ENCODE measurements at places on chromosomes 3 and 15.

GRCh38 chr15:77455696-77456321 lies 35.1 kb downstream of the HMG20A start:
- no peaks in the 10 kb centered on the region for H3K27me3 ChIP-seq
- no peaks in the 10 kb centered on the region for H3K4me1 ChIP-seq
- H3K4me3 ChIP-seq, result no peak overlapping the region
- H3K36me3 ChIP-seq, result no peaks in the 10 kb centered on the region
- DNase-seq, result no peak

DNA sequence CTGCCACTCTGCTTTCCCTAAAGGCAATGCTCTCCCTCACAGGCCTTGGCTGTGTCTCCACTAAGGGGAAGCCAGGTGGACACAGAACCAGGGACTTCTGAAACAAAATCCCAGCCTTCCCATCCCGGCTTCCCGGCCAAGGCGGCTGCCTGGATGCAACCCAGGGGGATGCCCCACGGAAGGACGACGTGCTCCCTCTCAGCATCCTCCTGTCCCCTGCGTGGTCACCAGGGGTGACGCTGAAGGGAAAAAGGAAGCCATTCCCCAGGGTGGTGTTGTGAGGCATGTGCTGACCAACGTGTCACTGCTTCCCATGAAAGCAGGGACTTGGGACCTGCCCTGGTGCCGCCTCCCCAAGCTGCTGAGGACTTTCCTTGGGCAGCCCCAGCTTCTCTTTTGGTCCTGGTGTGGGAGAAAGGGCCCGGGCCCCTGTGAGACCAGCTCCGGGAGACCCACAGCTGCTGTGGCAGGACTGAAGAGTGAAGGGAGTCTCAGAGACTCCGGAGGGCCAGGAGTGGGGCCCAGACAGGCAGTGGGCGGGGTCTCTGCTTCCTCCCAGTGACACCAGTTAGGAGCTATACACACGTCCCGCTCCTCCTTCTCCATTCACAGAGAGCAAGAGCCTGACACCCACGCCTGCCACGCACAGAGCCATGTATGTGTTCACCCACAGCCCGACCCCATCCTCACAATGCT lies 139.2 kb downstream of the NUP210 start:
- no peak overlapping the region for H3K4me3 ChIP-seq
- peaks cover 16% of the 10 kb centered on the region for H3K27me3 ChIP-seq
- no peak for DNase-seq

DNA sequence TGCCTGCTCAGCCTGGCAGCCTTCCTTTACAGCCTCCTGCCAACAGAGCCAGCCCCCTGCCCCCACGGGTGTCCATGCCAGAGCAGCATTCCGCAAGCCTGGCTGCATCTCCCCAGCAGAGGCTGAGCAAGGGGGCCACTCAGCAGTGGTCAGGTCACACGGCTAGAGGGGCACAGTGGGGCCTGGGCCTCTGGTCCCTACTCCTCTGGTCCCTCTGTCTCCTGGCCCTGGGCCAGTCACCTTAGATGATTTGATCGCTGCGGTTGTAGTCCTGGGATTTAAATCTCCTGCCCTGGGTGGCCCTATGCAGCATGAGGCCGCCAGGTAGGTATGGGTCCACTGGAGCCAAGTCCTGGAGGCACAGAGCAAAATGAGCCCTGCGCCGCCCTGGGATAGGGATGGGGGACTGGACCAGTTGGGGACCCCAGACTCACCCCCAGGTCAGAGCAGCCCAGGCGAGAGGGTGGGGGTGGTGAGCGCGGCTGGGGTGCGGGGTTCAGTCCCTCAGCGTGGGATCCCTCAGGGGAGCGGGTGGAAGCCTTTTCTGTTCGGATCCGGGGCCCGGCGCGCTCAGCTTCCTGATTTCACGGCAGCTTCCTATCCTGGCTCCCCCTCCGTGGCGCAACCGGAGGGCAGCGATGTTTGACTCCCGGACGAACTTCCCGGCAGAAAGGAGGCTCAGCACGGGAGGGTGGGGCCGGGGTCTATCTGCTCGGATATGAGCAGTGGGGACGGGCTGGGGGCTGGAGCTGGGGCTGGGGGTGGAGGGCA lies at the start of gene ZBTB47:
Gene ZBTB47, plus strand, starts transcription at position 138 of the 771 bp plus-strand sequence. CDS start 4,659 bp downstream, outside the sequence.
- H3K4me1 ChIP-seq, result peaks cover 75% of the 10 kb centered on the region
- no peaks in the 10 kb centered on the region for H3K27me3 ChIP-seq
- H3K36me3 ChIP-seq, result peaks cover 26% of the 10 kb centered on the region
- H3K27ac ChIP-seq, result peak within 1 kb of the TSS; percentile 94
- DNase-seq, result no peak

DNA sequence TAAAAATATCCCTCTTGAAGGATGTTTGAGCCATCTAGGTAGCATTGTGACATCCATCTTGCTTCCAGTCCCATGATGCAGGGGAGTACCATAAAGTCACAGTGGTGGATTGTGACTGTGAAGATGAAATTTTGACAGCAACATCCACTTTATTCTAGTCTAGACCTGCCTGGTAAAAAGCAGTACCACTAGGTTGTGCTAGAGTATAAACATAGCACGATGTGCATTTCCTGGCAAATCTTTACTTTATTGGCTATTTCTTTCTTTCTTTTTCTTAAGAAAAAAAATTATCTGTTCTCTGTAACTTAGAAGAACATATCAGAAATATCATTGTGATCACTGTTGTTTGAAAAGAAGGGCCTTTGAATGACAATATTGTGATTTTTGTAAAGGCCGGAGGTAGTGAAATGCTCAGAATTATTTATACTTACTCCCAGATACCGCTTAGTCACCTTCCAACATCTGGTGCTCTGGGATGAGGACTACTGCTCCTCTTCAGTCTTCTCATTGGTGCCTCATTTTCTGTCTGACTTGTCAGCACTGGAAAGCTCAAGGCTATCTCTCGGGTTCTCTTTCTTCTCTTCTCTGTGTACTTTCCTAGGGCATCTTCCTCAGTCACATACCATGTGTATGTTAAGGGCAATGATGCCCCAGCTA lies 35.6 kb downstream of the AGBL1 start:
- H3K27ac ChIP-seq, result no peak overlapping the region
- no peaks in the 10 kb centered on the region for H3K36me3 ChIP-seq
- no peaks in the 10 kb centered on the region for H3K4me1 ChIP-seq
- no peak for DNase-seq
- no peaks in the 10 kb centered on the region for H3K27me3 ChIP-seq

- no peak overlapping the region for H3K27ac ChIP-seq
- DNase-seq, result no peak
- H3K4me1 ChIP-seq, result peaks cover 90% of the 10 kb centered on the region
- H3K4me3 ChIP-seq, result no peak overlapping the region
These were observed 32.5 kb downstream of the BOC start for GRCh38 chr3:113243846-113244245.

- H3K36me3 ChIP-seq, result no peaks in the 10 kb centered on the region
- H3K4me3 ChIP-seq, result no peak overlapping the region
- H3K4me1 ChIP-seq, result peaks cover 33% of the 10 kb centered on the region
- peak overlapping the region; percentile 52 for H3K27ac ChIP-seq
- DNase-seq, result no peak
- H3K27me3 ChIP-seq, result no peaks in the 10 kb centered on the region
These were observed 70.0 kb upstream of the HEG1 start for GRCh38 chr3:125125821-125126245.

- no peak overlapping the region for H3K4me3 ChIP-seq
- H3K36me3 ChIP-seq, result no peaks in the 10 kb centered on the region
- peaks cover 57% of the 10 kb centered on the region for H3K4me1 ChIP-seq
- H3K27ac ChIP-seq, result peak overlapping the region; percentile 84
- no peak for DNase-seq
These were observed 2.8 kb upstream of the CCDC9B start for GRCh38 chr15:40343512-40343911.

GRCh38 chr3:179428876-179429548 lies 22.3 kb downstream of the GNB4 start:
- H3K4me3 ChIP-seq, result no peak overlapping the region
- H3K27ac ChIP-seq, result no peak overlapping the region
- H3K36me3 ChIP-seq, result no peaks in the 10 kb centered on the region
- H3K4me1 ChIP-seq, result peaks cover 16% of the 10 kb centered on the region

- H3K27me3 ChIP-seq, result no peaks in the 10 kb centered on the region
- no peak overlapping the region for H3K27ac ChIP-seq
- H3K4me3 ChIP-seq, result no peak overlapping the region
- DNase-seq, result no peak
- H3K4me1 ChIP-seq, result peaks cover 22% of the 10 kb centered on the region
These were observed 84.2 kb downstream of the FOXP1 start for GRCh38 chr3:71499227-71499876.

- peaks cover 12% of the 10 kb centered on the region for H3K27me3 ChIP-seq
- H3K4me1 ChIP-seq, result peaks cover 9% of the 10 kb centered on the region
- H3K4me3 ChIP-seq, result no peak overlapping the region
- H3K36me3 ChIP-seq, result no peaks in the 10 kb centered on the region
- H3K27ac ChIP-seq, result no peak overlapping the region
- no peak for DNase-seq
These were observed 1.8 kb downstream of the CAMKV start for GRCh38 chr3:49867871-49868321.

- no peak overlapping the region for H3K27ac ChIP-seq
- no peaks in the 10 kb centered on the region for H3K27me3 ChIP-seq
- no peak for DNase-seq
- H3K4me1 ChIP-seq, result no peaks in the 10 kb centered on the region
These were observed 105.9 kb downstream of the DNAJB8 start for GRCh38 chr3:128360705-128361271.

DNA sequence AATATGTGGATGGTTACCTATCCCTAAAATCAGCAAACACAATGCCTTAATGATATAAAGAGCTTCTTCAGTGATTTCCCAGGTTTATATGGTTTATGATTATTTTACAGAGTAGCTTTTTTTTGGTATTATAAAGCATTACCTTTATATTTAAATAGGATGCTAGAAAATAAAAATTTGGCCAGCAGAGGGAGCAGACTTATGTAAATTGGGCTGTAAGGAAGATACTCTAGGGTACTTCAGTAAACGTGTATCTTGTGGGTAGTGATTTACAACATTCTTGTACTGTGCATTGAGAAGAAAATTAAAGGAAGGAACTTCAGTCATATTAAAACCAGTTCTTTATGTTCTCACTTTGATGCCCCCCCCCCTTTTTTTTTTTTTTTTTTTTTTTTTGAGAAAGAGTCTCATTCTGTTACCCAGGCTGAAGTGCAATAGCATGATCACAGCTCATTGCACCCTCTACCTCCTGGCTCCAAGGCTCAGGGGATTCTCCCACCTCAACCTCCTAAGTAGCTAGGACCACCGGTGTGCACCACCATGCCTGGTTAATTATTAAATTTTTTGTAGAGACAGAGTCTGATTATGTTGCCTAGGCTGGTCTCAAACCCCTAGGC lies 167.9 kb downstream of the BBX start:
- H3K4me3 ChIP-seq, result no peak overlapping the region
- DNase-seq, result no peak
- H3K27ac ChIP-seq, result no peak overlapping the region
- no peaks in the 10 kb centered on the region for H3K27me3 ChIP-seq
- H3K4me1 ChIP-seq, result no peaks in the 10 kb centered on the region
- no peaks in the 10 kb centered on the region for H3K36me3 ChIP-seq

- no peak for DNase-seq
- H3K27ac ChIP-seq, result no peak overlapping the region
- H3K27me3 ChIP-seq, result no peaks in the 10 kb centered on the region
- peaks cover 5% of the 10 kb centered on the region for H3K4me1 ChIP-seq
- H3K4me3 ChIP-seq, result no peak overlapping the region
- no peaks in the 10 kb centered on the region for H3K36me3 ChIP-seq
These were observed 8.2 kb downstream of the PCSK6 start for GRCh38 chr15:101481381-101481705.
